Activated T-cell treated with anti-CD3 and anti-CD28 coated beads, Interleukin-2, amount 50 U/mL, for 4 hours (primary cell): ENCODE measurements at places on chromosomes 16 and 17.

- peak; percentile 75 for DNase-seq
Measured at GRCh38 chr17:35119370-35120165, at the start of gene RAD51D. TSS of gene RAD51D (minus strand) at chr17:35119860. CDS start at chr17:35119613, 247 bp downstream.

DNA sequence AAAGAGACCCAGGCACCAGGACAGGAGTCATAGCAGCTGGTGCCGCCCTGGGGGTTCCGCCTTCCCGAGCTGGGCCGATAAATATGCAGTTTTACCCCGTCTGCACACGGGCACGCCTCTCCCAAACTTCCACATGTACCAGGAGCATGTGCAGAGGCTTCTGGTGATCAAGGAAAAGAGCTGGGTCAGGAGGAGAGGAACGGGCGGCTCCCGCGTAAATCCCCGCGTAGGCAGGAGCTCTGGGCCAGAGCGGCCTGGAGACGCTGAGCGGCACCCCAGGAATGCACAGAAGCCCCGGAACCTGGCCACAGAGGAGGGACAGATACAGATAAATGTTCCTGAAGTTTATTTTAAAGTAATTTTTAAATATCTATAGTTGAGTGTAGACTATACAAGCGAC lies 46.6 kb upstream of the METRNL start:
- DNase-seq, result no peak

DNA sequence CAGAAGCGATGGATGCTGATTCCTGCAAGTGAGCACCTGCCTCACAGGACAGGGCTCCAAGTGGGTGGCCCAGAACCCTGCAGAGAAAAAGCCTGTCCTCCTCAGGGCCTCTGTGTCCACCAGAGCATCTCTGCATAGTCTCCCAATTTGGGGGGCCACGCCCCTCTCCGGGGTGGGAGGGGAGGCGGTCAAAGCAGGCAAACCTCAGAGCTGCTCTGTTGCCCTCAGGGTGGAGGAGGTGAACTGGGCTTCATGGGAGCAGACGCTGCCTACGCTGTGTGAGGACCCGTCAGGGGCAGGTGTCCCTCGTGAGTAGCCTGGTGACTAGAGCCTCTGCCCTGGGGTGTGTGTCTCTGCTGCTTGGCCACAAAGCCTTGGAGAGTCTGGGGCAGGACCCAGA lies 19.3 kb downstream of the TRPV2 start:
- DNase-seq, result no peak

DNA sequence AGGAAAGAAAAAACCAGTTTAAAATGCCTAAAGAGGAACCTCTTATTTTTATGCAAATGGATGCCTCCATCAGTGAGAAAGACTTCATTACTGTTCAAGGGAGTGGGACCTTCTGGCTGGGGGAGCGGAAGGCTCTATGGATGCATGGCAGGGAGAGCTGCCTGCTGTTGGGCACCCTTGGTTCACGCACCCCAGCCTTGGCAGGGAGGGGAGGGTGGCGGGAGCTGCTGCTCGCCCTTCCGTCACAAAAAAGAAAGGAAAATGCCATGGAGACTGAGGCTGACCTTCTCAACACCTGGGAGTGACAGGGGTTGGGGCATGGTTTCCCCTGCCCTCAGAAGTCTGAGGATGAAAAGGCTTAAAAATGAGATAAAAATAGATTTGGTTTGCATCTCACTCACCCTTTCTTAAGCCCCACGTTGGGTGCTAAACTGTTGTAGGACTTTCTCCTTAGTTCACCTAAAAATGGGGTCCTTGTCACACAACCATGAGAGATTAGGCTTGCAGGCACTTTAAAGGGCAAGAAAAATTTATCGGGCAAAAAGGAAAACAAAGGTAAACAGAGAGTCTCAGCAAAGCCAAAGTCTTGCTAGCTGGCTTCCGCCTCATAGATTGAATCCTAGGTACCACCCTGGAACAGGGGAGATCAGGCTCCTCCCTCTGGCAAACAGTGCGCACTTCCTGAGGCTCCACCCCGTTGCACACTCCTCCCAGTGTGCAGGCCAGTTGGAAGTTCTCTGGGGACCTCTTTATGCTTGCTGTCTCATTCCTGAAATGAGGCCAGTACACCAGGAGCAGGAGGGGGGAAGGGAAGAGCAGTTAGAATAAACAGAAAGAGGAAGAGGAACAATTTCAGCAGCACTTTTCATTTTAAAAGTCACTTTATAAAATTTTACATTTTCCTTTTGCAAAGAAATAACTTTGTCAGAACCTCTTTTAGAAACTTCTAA lies 31.6 kb downstream of the PHKB start:
- no peak for DNase-seq

DNA sequence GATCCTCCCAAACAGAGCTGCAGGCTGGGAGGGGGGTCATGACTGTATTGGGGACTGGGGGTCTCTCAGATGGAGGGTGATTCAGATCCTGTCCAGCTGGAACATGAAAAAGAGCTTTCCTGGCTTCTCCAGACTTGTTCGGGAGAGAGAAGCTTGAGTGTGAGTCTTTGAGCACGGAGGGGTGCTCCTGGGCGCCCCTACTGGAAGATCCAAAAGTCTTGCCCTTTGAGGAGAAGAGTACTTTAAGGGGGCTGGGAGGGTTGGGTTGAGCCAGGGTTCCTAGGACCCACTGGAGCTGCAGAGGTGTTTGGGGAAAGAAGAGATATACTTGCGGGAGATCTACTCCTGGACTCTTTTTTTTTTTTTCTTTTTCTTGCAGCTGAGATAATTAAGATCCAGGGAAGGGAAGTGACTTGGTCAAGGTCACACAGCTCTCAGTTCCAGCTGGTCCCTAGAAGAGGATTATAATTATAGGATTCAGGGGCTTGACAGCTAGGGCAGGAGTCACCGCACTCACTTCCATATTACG lies 8.4 kb downstream of the RARA start:
- DNase-seq, result peak; percentile 36

- no peak for DNase-seq
Measured at GRCh38 chr16:68037841-68038597, 14.9 kb downstream of the DUS2 start.

DNA sequence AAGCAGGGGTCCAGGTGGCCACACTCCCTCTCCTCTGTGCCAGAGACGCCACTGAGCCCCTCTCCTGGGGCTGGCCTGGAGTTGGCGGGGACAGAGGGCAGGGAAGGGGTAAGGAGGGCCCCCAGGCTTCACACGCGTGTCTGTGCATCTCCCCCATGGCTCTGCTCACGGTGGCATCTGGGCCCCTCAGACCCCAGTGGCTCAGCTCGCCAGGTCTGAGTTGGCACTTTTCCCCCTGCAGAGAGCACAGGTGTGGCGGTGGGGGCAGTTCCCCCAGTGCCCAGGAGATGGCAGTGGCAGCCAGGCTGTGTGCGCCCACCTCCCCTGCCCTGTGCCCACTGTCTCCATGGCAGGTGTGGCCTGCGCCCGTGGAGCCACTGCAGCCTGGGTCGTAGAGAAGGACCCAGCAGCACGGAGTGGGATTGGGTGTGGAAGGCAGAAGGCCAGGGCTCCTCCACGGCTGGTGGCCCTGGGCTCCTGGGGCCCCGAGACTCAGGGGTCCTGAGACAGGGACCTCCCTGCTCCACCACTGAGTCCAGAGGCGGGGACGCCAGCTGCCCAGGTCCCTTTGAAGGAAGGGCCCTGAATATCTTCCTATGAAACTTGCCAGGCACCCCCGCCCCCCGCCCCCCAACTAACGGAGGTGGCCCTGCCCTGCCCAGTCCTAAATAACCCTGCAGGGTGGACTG lies 4.3 kb upstream of the APRT start:
- peak; percentile 51 for DNase-seq
